ENCODE measurements at places on chromosomes 16 and 17.

DNA sequence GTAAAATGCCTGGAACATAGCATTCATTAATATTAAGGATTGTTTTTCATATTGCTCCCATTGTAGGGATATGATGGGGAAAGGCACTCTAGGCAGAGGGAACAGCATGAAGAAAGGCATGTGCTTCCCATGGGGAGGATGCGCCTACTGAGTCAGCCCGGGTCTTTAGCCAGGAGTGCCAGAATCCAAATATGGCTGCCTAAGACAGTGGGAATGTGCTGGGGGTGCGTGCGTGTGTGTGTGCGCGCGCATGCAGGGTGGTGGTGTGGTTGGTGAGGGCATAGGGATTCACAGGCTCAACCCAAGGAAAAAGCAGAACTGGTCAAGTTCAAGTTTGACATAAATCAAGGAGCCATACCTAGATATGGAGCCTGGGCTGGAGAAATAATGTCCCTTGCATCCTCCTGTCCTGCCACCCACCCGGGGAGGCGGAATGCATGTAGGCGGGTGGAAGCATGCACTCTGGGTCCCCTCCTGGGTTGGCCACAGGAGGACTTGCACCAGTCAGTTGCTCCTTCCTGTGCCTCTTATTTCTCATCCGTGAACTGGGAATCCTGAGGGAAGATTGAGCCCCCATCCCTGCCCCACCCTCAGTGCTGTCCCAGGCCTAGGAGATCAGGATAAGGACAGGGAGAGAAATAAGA, 18.6 kb upstream of the NDRG4 start:
- DNase-seq: no peak

- no peak for DNase-seq
These were observed 99.4 kb downstream of the KCNJ12 start for GRCh38 chr17:21475571-21475970.

DNA sequence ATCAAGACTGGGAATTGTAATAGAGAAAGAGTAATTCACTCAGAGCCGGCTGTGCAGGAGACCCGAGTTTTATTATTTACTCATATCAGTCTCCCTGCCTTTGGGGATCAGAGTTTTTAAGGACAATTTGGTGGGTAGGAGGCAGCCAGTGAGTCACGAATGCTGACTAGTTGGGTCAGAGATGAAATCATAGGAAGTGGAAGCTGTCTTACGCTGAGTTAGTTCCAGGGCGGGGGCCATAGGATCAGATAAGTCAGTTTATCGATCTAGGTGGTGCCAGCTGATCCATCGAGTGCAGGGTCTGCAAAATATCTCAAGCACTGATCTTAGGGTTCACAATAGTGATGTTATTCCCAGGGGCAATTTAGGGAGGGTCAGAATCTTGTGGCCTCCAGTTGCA, 20.2 kb upstream of the GUCY2D start:
- DNase-seq: no peak

- DNase-seq: no peak
These were observed 19.1 kb upstream of the APRT start for GRCh38 chr16:88830783-88831182.

- no peak for DNase-seq
These were observed 11.7 kb upstream of the TMIGD1 start for GRCh38 chr17:30345527-30346075.

Data from pulmonary artery endothelial cell (primary cell).